Fibroblast of villous mesenchyme (primary cell): ENCODE measurements at places on chromosomes 1 and 21. TPM values are rescaled to one million over a fixed set of nuclear protein-coding genes. Genes with fewer than 3 reads are reported as not detected.

DNA sequence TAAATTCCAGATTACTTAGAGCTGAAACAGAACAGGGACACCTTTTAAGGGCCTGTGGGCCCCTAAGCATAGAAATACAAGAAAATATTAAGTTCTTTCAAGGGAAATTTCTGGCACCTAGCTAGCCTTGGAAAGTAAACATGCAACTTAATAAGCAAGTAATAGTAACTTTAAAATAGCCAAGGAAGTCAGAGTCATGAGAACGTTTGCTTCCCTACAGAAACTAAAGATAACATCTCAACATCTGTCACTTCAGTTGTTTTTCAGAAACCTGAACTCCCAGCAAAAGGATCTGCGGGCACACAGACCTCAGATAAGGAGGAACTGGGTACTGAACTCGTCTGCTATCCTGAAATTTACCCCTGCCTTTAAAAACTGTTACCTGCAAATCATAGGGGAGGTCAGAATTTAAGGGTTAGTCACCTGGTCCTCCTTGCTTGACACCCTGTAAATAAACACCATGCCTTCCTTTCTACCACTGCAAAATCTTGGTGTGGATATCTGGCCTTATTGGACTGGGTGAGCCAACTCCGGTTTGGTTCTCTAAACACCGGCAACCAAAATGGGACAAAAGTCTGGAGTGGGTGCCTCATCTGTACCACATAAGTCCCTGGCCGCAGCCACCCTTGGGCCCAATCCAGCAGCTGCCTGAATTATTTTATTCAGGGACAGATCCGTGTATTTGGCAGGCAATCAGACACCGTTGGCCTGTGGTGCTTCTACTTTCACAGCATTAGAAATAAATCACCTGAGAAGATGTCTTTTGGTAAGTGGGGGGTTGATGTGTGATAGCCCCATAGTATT, 27.9 kb downstream of the NRDC start:
- DNase-seq: peak; percentile 25

DNA sequence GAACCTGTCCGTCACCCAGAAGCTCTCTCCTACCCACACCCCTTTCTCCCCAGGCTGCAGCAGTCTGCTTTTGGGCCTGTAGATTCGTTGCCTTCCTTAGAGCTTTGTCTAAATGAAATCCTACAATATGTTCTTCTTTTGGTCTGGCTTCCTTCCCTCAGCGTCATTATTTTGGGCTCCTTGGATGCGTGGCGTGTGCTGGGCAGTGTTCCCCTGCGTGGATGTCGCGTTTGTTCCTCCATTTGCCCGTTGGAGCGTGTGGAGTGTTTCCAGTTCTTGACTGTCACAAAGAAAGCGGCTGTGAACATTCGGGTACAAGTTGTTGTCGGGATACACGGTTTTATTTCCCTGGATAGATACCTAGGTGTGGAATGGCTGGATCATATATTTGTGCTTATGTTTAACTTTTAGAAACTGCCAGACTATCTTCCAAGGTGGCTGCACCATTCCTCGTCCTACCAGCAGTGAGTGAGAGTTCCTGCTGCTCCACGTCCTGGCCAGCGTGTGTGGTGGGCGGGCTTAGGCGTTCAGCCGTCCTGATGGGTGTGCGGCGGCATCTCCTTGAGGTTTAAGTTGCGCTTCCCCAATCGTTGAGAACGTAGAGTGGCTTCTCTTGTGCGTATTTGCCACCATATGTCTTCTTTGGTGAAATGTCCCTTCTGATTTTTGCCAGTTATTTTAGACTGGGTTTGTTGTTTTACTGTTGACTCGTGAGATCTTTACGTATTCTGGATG, 31.7 kb downstream of the SKI start:
- no peak for DNase-seq

DNA sequence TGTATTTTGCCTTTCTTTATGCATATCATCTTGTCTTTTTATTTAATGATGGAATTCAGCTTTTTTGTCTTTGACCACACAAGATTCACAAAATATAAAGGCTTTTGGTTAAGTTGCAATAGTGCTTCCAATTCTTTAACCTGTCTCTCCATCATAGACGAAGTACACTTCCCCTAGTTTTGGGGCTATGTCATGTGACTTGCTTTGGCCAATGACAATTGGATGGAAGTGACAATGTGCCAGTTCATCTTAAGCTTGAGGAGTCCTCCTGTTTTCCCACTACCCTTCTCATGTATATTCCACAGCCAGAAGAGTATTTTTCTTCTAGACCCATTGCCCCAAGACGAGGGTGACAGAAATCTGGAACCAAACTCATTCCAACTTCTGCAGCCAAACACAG, 419.6 kb upstream of the BRINP3 start:
- DNase-seq: no peak

DNA sequence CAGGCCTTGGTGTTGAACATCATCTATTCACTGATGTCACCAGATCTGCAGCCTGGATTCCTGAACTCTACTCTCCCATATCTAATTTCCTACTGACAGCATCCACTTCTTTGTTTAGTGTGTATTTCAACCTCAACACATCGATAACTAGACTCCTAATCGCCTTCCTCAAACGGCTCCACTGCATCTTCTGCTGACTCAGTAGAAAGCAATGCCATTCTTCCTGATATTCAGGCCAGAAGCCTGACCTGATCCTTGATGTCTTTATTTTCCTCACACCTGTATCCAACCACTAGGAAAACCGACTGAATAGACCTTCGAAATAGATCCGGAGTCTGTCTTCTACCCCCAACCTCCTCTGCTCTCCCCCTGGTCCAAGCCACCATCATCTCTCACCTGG, 466.9 kb downstream of the PCP4 start:
- no peak for DNase-seq

DNA sequence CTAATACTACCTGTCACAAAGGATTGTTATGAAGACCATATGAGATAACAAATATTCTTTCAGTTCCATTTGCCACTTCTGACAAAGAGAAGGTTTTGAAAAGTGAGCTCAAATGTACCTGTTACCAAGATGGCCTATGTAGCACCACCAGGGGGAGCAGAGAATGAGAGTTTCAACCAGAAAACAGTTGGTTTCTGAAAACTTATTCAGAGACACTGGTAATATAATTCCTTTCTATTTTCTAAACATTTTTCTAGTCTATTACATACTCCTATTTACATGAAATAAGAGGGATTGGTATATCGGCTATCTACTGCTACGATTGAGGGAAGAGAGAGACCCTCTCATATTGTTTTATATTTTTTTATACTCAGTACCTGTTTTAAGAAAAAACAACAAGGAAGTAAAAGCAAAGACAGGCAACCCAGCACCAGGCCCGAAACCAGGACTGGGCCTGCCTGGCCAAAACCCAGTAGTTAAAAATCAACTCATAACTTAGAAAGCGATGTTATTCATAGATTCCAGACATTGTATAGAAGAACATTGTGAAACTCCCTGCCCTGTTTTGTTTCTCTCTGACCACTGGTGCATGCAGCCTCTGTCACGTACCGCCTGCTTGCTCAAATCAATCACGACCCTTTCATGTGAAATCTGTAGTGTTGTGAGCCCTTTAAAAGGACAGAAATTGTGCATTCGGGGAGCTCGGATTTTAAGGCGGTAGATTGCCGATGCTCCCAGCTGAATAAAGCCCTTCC, 48.3 kb downstream of the IL23R start:
- peak; percentile 27 for DNase-seq

- no peak for DNase-seq
Observed at GRCh38 chr1:232459826-232460225, 170.1 kb downstream of the SIPA1L2 start.

DNA sequence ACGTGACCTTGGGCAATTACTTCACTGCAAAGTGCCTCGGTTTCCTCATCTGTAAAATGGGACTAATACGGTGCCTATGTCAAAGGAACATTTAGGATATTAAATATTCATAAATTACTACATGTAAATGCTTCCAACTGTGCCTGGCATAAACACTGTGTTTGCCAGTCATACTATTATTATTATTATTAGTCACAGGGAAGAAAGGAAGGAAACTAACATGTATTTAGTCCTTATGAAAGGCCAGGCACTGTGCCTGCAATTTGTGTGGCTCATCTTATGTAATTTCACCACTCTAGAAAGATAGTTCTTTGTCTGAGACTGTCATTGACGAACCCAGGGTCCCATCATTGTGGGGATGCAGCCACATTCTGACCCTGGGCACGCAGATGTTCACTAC, 45.0 kb downstream of the EPHB2 start:
- no peak for DNase-seq

DNA sequence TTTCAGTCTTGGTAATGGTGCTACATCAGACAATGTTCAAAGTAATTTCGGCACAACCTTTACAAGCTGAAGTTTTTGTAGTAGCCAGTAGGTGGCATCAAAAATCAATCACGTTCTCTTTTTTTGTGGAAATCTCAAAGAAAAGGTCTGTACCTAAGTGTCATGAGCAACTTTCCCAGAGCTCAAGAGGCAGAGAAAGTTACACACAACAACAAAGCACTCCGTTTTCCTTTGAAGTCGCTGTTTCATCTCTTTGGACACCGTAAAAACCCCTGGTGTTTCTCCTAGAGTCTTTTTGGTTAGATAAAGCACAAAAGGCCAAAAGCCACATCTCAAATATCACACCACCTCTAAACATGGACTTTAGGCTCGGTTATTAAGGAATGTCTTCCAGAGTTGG, 131.6 kb downstream of the LHX8 start:
- peak; percentile 23 for DNase-seq

DNA sequence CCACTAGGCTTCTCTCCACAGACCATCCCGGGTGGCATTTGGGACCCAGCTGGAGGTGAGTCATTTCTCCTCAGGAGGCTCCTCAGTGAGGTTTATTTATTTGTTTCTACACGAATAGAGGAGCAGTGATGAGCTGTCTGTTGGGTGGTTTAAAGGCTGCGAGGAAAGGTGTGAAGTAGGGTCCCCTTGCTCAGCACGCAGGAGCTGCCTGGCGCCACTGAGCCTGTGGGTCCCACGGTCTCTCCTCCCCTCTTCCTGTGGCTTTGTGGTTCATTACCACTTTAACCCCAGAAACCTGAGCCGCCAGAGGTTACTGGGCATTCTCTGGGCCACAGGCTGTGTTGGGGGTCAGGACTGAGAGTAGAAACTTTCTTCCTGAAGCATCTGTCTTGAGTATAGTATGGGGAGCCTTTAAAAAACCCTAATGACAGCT, 39.9 kb downstream of the IL6R start:
- DNase-seq: peak; percentile 68

GRCh38 chr1:3956527-3957170, 56.6 kb upstream of the C1orf174 start:
- no peak for DNase-seq

DNA sequence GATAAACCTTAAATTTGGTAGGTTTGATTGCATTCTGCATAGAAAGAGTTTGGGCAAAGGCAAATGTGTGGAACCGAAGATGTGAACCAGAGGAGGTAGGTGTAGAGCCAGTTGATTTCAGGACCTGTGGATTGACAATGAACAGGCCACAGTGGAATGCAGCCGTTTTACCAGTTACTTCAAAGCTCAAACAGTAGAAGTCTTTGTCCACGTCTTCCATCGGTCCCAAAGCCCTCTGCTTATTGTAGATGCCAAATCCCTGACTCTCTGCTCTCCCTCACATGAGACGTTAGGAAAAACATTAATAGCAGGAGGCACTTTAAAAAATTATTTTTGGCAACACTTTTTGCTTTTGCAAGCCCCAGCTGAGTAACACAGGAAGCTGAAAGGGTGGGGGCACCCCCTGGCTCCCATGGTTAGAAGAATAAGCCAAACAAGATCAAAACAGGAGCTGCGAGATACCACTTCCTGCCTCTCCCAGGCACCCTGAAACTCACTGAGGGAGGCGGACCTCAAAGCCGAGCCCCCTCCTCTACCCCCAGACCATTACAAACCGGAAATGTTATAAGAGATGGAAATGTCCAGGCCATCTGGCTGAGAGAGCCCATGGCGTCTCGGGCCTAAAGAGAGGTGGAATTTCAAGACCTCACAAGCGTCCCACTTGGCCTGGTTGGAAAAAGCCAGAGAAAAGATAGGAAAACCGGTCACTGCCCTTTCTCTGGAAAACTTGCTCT, 13.5 kb downstream of the TRAF3IP3 start:
- peak; percentile 82 for DNase-seq

GRCh38 chr1:94324178-94324544, 86.8 kb upstream of the ARHGAP29 start:
- DNase-seq: no peak

DNA sequence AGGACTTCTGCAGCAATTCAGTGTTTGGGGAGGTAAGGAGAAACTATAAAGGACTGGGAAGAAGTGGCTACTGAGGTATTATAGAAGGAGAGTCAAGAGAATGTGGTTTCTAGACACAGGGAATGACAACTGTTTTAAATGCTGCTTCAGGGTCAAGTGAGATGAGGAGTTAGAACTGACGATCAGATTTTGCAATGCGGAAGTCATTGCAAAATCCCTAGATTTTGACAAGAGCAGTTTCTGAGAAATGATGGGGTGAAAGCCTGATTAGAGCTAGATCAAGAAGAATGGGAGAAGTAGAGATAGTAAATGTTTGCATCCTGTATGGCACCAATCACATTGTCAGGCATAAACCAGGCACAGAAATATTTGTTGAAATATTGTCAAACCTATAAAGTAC, 4.7 kb upstream of the TSNAX start:
- DNase-seq: peak; percentile 21

Gene DCAF8
- 68.6 and 75.1 TPM in 2 replicates for total RNA-seq

Gene CDC7
- total RNA-seq: 5.2 and 6.5 TPM in 2 replicates

Gene FNDC10
- total RNA-seq: 0.43 and 2.6 TPM in 2 replicates

Gene SH2D5
- 3.9 and 4.3 TPM in 2 replicates for total RNA-seq

Gene KIRREL1
- total RNA-seq: 120 TPM in 2 replicates

Gene STIL
- total RNA-seq: 13.2 and 21.2 TPM in 2 replicates

Gene MCOLN3
- 0.86 and 0.97 TPM in 2 replicates for total RNA-seq
